ENCODE measurements at places on chromosomes 4 and X.
A peak's percentile ranks its signal among the peaks of the same experiment; 100 is the strongest.

DNA sequence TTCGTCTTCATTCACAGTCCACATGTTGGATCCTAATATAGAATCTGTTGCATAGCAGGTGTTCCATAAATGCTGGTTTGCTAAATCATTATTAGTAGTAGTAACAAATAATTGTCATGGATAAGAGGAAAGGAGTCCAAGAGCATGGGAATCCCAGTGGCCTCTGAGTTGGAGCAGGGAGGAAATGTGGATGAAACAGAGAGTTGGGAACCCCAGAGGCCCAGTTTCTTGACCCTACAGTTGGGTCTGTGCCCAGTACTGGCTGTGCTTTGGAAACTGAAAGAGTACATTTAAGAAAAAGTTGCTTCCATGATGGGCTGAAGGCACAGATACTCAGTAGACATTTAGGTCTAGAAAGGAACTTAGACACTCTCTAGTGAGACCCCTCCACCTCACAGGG is 149.4 kb upstream of the PSAPL1 start:
- DNase-seq = no peak

- DNase-seq = no peak
These were observed 109.9 kb upstream of the NAP1L5 start for GRCh38 chr4:88807499-88807898.

- DNase-seq = no peak
These were observed 129.8 kb upstream of the TRIM2 start for GRCh38 chr4:153074486-153074885.

DNA sequence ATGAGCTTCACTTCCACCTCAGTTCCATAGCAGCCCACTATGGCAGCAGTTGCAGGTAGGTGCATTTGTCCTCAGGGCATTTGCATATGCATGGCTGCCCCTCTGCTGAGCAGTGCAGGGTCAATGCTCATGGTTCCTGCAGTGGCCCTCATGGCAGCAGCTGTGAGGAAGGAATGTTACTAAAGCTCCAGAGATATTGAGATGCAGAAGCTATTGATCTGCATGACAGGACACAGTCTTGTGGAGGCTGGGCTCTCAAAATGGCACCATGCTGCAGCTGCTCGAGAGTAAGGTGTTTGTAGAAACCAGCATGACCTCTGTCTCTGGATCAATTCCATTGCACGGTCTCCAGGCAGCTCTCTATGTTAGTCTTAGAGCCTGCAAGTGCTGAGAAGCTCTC is 179.2 kb upstream of the PCDH18 start:
- DNase-seq = no peak

- DNase-seq = no peak
These were observed 22.5 kb downstream of the ENPEP start for GRCh38 chr4:110498420-110498819.

GRCh38 chrX:126509923-126510322 is 42.7 kb downstream of the DCAF12L1 start:
- DNase-seq = no peak

DNA sequence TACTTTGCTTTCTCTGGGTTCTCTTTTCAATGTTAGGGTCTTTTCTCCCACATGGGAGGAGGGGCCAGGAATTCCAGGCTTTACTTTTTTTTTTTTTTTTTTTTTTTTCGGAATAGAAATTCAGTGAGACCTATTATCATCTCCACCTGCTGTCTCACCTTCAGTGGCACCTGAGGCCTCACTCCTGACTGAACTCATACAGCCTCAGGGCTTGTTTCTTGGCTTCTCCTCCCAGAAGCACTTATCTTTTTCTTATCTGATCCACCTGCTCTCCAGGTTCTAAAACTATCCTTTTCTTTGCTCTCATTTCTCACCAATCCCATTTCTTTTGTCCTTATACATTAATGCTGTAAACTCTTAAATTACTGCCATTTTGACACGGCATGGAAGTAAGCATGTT is 117.3 kb upstream of the PPP3CA start:
- no peak for DNase-seq

GRCh38 chr4:34105311-34105710 is 2139.0 kb downstream of the ARAP2 start:
- DNase-seq = no peak

DNA sequence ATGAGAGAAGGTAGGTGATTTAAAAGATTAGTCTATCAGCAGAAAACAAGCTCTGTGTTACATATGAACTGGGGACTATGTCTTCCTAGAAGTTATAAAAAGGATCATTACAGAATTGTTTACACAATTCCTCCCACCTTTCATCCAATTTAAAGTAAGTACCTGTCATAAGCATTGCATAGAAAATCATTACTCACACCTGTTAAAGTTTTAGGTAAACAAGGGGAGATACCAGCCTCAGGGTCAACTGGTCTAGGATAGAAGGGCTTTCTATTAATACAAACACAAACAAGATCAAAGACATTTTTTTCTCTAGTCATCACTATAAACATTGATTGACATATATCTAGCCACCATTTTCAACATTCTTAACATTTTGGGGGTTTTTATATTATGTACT is 333.9 kb downstream of the ARHGAP24 start:
- DNase-seq = no peak

- DNase-seq = no peak
These were observed 60.4 kb downstream of the CD40LG start for GRCh38 chrX:136708348-136708747.

DNA sequence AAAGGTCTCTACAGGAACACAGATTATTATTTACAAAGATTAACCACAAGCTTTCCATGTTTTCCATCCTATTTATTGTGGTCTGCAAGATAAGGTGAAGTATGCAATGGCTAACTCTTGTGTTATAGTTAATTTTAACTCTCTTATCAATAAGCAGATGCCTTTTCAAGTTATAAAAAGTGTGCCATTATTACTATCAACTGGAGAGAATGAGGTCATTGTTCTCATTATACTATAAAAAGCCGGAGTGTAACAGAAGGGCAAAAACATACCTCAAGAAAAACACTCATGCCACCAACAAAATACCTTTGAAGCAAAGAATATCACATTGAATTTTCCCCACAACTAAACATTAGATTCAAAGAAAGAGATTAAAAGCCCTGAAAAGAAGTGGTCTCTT is 52.0 kb upstream of the SORBS2 start:
- DNase-seq = no peak

DNA sequence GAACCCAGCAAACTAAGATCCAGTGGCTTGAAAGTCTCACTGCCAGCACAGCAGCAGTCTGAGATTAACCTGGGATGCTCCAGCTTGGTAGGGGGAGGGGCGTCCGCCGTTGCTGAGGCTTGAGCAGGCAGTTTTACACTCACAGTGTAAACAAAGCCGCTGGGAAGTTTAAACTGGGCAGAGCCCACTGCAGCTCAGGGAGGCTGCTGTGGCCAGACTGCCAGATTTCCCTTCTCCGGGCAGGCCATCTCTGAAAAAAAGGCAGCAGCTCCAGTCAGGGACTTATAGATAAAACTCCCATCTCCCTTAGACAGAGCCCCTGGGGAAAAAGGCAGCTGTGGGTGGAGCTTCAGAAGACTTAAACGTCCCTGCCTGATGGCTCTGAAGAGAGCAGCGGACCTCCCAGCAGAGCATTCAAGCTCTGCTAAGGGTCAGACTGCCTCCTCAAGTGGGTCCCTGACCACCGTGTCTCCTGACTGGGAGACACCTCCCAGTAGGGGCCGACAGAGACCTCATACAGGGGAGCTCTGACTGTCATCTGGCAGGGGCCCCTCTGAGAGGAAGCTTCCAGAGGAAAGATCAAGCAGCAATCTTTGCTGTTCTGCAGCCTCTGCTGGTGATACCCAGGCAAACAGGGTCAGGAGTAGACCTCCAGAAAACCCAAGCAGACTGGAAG is 45.1 kb upstream of the CDX4 start:
- no peak for DNase-seq

DNA sequence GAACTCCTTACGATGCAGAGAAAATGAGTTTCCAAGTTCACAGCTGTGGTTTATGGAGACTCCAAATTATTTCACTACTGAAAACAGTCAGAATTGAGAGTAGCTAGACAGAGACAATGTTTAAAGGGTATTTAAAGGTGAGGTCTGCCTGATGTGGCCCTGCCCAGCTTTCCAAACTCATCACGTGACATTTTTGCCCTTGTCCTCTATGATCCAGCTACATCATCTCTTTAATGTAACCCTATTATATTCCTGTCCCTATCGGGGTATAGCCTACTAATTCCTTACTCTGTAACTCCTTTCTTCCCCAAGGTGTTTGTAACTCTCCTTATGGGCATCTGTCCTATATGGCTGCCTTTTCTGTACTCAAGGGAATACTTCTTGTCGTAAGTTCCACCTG is 297.2 kb downstream of the GRXCR1 start:
- no peak for DNase-seq

DNA sequence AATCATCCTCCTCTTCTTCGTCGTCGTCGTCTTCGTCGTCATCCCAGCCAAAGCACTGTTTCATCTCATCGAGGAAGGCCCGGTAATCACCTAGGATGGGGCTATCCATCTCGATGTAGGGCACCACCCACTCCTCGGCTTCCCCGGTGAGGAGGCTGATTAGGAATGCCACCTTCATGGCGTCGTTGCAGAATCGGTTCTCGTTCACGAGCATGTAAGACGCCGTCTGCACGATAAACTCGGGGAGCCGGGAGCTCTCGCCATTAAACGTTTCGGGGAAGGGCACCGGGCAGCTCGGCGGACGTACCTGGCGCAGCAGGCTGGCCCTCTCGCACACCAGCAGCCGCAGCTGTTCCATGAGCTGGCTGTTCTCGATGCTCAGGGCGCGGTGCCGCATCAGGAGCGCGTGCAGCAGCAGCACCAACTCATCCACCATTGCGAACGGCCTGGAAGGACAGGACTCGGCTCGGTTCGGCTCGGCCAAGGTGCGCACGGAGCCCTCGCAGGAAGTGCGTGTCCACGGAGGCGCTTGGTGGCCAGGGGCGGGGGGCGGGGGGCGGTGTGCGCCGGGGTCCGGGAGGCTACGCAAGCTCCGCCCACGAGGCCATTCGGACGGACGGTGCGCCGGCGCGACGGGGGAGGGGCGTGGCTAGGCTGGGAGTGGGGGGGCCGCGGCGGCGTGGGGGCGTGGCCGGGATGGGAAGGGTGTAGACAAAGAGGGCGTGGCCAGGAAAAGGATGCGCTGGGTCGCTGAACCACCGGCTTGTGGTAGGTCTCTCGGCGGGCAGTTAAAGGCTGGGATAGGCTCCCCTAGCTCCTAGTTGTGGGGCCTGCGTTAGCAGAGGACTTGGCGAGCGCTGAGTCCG is at the start of gene LDOC1:
LDOC1 (minus strand) TSS at position 544 of the 866 bp plus-strand sequence; CDS start at position 436, 108 bp downstream.
- peak; percentile 62 for DNase-seq

DNA sequence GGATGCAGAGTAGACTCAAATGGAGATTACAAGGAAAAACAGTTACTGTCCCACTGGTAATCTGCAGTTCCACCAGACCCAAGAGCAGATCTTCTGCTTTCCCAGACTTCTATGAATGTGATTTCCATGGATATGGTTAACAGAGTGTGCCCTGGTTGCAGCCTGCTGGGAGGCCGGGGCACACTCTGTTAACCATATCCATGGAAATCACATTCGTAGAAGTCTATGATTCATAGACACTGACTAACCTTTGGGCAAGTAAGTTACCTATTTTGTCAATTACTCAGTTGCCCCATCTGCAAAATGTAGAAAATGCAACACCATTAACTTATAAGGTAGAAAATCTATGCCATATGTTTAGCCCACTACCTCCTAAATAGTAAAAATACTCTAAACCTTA is 443.1 kb upstream of the PITX2 start:
- DNase-seq = no peak

DNA sequence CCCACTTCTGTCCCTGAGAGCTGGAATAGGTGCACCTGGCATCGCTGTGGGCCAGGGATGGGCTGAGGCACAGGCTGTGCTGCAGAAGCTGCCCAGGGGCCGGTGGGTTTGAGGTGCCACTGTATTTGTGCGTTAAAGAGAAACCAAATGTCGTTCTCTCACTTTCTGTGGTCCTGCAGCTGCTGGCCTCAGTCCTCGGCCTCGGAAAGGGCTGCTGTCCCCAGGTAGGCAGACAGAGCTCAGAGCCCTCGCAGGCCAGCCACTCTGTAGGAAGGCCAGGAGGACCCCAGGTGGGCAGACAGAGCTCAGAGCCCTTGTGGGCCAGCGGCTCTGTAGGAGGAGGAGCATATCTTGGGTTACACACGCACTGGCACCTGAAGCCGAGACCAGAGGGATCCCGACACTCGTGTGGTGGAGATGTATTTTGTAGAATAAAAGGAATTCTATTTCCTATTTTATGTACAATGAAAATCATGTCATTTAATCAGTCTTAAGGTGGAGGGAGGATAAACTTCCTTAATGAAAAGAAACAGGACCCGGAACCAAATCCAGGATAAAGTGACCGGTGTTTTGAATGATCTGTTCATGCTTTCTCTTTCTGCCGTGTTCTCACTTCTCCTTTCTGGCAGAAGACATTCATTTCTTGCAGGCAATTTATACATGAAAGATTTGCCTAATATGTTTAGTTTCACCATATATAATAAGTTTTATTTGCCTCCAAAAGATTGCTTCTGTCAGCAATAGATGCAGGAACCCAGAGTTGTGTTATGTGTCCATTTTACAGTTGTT is 54.4 kb upstream of the HGFAC start:
- DNase-seq = no peak

GRCh38 chrX:109797311-109797975 is 64.4 kb upstream of the ACSL4 start:
- DNase-seq = no peak

GRCh38 chr4:70533211-70533610 is 14.8 kb downstream of the AMTN start:
- no peak for DNase-seq

DNA sequence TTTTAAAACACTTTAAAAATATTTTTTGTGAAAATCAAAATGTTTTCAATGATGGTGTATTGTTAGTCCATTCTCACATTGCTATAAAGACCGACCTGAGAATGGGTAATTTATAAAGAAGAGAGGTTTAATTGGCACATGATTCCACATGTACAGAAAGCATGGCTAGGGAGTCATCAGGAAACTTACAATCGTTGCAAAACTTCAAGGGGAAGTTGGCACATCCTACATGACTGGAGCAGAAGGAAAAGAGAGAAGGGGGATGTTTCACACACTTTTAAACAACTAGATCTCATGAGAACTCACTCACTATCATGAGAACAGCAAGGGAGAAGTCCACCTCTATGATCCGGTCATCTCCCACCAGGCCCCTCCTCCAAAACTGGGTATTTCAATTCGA is 110.7 kb downstream of the TMEM47 start:
- no peak for DNase-seq

DNA sequence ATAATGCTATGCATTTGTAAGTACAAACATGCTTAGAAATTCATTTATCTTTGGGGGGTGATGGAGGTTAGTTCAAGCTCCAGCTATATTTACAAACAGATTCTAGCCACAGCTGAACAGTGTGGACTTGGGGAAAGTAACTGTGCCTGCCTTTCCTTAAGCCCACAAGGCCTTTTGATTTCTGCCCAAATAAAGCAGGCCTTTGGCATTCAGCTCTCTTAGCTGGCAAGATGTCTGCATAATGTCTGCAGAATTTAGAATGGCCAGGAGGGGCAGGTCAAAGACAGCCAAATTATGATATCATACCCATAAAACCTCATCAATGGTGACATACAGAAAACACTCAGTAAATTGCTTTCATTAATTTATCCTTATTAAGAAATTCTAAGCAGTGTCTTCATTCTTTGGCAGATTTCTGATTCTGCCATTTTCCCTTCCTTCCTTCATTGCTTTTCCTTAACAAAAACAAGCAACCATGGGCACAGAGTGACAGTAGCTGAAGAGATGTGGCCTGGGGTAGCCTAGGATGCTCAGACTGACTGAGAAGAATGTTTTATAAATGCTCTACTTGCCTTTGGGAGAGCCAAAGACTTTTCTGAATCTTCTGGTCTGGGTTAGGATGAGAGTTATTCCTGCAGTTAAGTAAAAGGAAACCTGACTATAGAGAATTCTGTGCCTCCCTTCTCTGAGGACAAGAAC is 538.7 kb upstream of the NR3C2 start:
- no peak for DNase-seq

GRCh38 chr4:183797445-183798300 is 107.4 kb upstream of the STOX2 start:
- no peak for DNase-seq
